ENCODE measurements at places on chromosomes 1 and 21. TPM values are rescaled to one million over a fixed set of nuclear protein-coding genes. Genes with fewer than 3 reads are reported as not detected.

FCRLA gene
- 0.49 TPM for total RNA-seq

CCDC181 gene
- 5.2 TPM for total RNA-seq

FAM229A gene
- total RNA-seq = 2.2 TPM

ZMYM4 gene
- 73.0 TPM for total RNA-seq

GCSAML gene
- under 0.01 TPM for total RNA-seq

NUDT17 gene
- 4.2 TPM for total RNA-seq

MATN1 gene
- under 0.01 TPM for total RNA-seq

LRRC41 gene
- total RNA-seq = 41.1 TPM

OR2L8 gene
- total RNA-seq = 0.74 TPM

LAX1 gene
- total RNA-seq = not detected

CLCA2 gene
- total RNA-seq = under 0.01 TPM

FLAD1 gene
- total RNA-seq = 9.8 TPM

CHRM3 gene
- 21.4 TPM for total RNA-seq

TMEM240 gene
- 15.2 TPM for total RNA-seq

RAB25 gene
- total RNA-seq = not detected

MASP2 gene
- total RNA-seq = not detected

DBT gene
- total RNA-seq = 6.9 TPM

PCAT6 gene
- not detected for total RNA-seq

NFASC gene
- 35.2 TPM for total RNA-seq

LY9 gene
- not detected for total RNA-seq

FAM72C gene
- not detected for total RNA-seq

VAMP3 gene
- total RNA-seq = 24.8 TPM

ADAMTS1 gene
- 7.1 TPM for total RNA-seq

CRYZ gene
- total RNA-seq = 5.4 TPM

CD244 gene
- total RNA-seq = not detected

ACTA1 gene
- total RNA-seq = 1.5 TPM

ELAPOR1 gene
- total RNA-seq = 15.0 TPM

PTGER3 gene
- total RNA-seq = 1.2 TPM

PWP2 gene
- total RNA-seq = 9.6 TPM

KHDC4 gene
- 24.8 TPM for total RNA-seq

LRRC38 gene
- under 0.01 TPM for total RNA-seq

NCMAP gene
- total RNA-seq = under 0.01 TPM

TBX19 gene
- 0.25 TPM for total RNA-seq

F11R gene
- 6.6 TPM for total RNA-seq

KCNC4 gene
- 4.2 TPM for total RNA-seq

ZNF648 gene
- 0.25 TPM for total RNA-seq

TRIM67 gene
- total RNA-seq = 46.7 TPM

MANEAL gene
- 26.8 TPM for total RNA-seq

REN gene
- total RNA-seq = not detected

CNR2 gene
- total RNA-seq = under 0.01 TPM

GNG12 gene
- 19.2 TPM for total RNA-seq

SLC16A4 gene
- total RNA-seq = 3.7 TPM

ZZZ3 gene
- 94.9 TPM for total RNA-seq

S1PR1 gene
- 20.7 TPM for total RNA-seq

KCNT2 gene
- total RNA-seq = 26.6 TPM

GBP5 gene
- total RNA-seq = 0.25 TPM

KIF26B gene
- 19.7 TPM for total RNA-seq

SPRR2E gene
- not detected for total RNA-seq

SELENOF gene
- total RNA-seq = 84.6 TPM
